MV-4-11 (cell line): ENCODE measurements at places on chromosomes 2 and 18.

DNA sequence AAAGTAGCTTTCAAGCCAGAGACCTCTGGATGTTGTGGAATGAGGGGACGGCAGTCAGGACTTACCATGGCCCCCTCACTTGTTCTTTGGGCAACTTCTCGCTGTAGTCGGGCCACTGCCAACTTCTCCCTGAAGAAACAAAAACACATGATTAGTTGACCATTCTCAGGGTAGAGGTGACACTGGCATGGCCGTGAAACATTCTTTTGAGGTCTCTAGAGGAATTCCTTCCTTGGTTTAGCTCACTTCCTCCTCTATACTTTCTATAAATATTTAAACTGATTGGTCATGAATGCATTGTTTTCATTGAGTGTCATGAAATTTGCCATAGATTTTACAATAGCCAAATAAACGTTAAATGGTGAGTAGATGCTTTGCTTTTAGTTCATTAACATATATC lies 354.6 kb downstream of the NCKAP5 start:
- DNase-seq = no peak

- DNase-seq = no peak
Measured at GRCh38 chr2:219060821-219061791, at the start of gene IHH. Gene IHH (minus strand): TSS chr2:219060921. CDS start chr2:219060467, 454 bp downstream.

GRCh38 chr2:26088038-26088643 lies 54.3 kb downstream of the RAB10 start:
- DNase-seq = peak; percentile 26

- DNase-seq = peak; percentile 65
Measured at GRCh38 chr2:161085149-161085548, 75.1 kb upstream of the TANK start.

DNA sequence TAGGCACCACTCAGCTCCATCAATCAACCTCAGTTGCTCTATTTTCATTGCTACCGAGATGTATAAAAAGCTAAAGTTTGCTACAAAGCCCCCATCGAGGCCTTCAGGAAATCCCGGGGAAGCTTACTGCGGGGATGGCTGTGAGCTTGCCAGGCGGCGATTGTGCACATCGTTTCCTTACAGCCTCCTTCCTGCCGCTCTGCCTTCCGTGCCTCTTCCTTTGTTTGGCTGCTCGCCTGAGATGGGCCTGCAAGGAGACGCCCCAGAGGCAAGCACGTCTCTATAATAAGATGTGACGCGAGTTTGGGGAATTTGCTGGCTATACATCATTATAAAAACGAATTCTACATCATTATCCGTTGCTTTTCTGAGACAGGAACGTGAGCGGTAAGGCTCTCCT lies 41.6 kb downstream of the DHRS9 start:
- no peak for DNase-seq

DNA sequence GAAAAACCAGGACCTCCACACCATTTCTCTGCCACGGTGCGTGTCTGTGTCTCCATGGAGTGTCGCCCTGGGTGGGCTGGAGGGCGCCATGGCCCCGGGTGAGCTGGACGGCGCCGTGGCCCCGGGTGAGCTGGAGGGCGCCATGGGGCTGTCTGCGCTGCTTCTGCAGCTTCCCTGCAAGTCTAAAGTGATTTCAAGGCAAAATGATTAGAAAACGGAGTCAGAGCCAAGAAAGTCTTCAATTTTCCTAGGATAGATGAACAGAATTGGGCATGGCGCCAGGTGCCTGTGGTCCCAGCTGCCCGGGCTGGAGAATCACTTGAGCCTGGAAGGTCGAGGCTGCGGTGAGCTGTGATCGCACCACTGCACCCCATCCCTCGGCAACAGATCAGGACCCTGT lies 27.7 kb upstream of the NFATC1 start:
- DNase-seq = no peak

DNA sequence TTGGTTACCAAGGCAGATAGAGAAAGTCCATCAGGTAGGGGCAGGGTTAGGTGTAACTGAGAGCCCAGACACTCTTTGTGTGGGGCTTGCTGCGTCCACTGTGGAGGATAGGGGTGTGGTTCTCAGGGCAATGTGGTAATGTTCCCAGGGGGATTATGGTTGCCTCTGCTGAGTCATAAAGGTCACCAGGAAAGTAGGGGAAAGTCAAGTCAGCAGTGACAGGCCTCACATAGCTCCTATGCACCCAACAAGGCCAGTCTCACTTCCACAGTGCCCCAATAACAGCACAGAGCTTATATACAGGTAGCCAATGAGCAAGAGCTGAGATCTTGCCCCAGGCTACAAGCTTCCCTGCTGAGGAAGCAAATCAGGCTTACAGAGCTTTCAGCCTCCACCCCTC lies 1438.0 kb upstream of the ZEB2 start:
- DNase-seq = peak; percentile 29

DNA sequence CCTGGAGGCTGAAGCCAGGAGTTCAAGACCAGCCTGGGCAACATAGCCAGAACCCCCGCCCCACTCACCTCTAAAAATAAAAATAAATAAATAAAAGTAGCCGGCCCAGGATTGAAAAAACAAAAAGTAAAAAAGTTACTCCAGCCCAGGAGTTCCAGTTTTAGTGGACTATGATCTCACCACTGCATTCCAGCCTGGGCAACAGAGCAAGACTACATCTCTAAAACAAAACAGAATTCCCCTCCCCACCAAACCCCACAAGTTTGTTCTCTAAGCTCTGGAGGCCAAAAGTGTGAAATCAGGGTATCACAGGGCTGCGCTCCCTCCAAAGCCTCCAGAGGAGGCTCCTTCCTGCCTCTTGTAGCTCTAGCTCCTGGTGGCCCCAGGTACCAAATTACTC lies 1.7 kb downstream of the D2HGDH start:
- no peak for DNase-seq

DNA sequence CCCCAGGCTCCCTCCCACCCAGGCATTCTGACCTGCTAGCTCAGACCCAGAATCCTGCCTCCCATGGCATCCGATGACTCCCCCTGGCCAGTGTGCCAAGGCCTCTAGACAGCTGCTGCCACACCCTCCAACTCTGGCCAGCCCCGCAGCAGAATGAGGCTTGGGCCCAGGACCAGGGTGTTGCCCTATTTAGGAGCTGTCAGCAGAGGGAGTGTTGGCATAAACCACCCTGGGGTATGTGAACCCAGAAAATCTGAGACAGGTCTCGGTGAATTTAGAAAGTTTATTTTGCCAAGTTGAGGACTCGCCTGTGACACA lies 134.3 kb downstream of the KLHL29 start:
- DNase-seq = no peak

DNA sequence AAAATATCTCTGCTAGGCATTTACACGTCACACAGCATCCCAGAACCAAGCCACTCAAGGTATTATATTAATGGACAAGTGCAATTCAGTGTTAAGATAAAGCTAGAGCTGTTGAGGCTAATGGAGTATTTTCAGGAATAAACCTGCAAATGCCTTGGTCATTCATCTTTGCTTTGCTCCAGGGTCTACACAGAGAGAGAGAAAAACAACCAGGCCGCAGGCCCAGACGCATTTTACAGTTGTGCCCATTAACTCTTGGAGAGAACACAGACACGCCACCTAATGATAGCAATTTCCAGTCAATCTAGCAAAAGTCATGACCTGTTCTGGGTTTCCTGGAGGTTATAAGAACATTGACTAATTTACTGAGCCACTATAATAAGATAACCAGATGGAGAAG lies 829.3 kb downstream of the LRRTM4 start:
- DNase-seq = no peak

DNA sequence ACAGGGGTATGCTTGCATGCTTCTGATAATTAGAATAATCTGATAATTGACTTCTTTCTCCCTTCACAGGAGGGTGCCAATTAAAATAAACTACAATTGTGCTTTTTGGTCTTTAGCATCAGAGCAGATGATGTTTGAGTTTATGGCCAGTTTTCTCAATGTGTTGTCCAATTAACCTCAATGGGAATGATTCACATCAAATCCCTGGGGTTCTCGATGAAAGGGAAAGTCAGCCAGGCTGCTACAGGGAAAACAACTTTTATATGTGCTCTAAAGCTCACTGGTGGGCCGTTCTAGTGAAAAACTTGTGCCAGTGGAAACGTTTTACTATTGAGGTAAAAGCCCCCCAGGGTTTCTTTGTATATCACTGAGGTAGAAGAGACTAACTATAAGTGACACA lies 887.3 kb upstream of the CRIM1 start:
- DNase-seq = no peak

DNA sequence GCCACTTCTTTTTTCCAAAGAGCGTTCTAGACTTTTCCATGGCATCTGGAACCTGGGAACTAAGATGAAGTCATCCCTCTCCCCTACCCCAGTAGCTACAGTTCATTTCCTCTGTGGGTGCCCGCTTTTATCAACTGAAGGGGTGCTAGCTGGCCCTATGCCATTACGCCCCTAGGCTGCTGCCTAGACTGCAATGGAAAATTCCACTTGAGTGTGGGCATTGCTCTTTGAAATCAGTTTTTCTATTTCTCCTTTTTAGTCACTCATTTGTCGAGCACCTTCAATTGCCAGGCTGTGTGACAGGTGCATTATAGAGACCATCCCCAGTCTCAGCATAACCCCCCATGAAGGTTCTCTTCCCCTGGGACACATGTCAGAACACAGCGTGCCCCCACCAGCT lies 7.3 kb downstream of the TEX51 start:
- DNase-seq = no peak

GRCh38 chr2:61157371-61158003 lies 4.5 kb upstream of the C2orf74 start:
- DNase-seq = no peak

- DNase-seq = no peak
Measured at GRCh38 chr2:30790879-30791278, 16.4 kb downstream of the CAPN13 start.

- DNase-seq = no peak
Measured at GRCh38 chr2:233047667-233048066, 12.5 kb upstream of the INPP5D start.

DNA sequence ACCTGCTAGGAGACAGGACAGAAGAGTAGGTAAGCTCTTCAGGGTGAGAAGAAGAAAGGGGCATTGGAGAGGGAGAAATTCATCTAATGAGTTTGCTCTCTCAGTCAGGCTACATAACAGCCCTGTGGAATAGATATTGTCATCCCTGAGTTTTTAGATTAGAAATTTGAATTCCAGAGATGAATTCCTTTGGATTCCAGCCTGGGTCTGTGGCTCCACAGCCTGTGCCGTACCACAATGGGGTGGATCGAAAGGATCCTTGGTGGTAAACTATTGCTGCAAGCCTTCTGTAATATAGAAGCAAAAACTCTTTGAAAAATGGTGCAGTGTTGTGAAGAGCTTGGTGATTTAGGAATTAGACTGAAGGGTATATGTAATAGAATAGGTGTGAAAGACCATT lies 21.0 kb downstream of the MYO1B start:
- no peak for DNase-seq

GRCh38 chr2:55401124-55401523 lies 18.5 kb downstream of the CCDC88A start:
- DNase-seq = no peak

DNA sequence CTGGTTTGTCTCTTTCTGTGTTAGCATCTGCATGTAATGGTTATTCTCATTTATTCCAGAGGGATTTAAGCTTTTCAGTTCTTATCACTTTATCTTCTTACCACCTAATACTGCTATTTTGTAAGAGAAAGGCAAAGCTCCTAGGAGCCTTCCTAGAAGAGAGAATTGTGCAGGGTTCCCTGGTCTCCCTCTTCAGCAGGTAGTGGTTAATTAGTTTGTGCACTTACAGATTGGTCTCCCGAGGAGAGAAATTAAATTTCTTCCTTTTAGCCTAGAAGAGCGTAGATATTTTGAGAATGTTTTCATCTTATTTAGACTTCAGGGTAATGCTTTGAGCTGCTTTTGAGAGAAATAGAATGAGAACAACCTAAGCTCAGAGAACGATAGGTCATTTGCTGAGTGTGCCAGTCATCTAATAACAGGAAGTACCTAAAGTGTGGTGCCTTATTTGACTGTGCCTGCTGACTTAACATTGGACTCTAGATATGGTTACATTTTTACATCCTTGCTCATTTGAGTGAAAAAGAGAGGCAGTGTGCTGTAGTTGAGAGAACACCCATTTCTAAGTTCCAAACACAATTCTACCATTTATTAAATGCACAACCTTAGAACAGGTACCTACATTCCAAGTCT lies 651.4 kb downstream of the STK39 start:
- no peak for DNase-seq

GRCh38 chr2:166068981-166069380 lies 58.8 kb downstream of the SCN1A start:
- no peak for DNase-seq

DNA sequence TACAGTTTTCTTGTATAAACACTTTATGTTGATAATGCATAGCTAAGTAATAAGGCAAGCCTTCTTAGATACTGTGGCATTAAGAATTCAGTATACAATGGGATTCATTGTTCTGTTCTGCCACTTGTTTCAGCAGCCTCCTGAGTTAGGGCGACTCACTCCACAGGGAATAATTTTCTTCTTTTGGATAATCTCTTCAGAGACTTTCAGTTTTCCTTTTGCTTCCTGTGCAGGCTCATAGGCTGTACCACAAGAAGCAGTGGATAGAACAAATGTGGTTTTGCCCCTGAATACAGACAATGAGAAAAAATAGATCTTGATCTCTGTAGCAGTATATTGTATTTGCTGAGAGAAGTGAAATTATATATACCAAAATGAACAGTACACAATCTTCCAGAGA lies 298.0 kb downstream of the ZNF407 start:
- DNase-seq = peak; percentile 24

DNA sequence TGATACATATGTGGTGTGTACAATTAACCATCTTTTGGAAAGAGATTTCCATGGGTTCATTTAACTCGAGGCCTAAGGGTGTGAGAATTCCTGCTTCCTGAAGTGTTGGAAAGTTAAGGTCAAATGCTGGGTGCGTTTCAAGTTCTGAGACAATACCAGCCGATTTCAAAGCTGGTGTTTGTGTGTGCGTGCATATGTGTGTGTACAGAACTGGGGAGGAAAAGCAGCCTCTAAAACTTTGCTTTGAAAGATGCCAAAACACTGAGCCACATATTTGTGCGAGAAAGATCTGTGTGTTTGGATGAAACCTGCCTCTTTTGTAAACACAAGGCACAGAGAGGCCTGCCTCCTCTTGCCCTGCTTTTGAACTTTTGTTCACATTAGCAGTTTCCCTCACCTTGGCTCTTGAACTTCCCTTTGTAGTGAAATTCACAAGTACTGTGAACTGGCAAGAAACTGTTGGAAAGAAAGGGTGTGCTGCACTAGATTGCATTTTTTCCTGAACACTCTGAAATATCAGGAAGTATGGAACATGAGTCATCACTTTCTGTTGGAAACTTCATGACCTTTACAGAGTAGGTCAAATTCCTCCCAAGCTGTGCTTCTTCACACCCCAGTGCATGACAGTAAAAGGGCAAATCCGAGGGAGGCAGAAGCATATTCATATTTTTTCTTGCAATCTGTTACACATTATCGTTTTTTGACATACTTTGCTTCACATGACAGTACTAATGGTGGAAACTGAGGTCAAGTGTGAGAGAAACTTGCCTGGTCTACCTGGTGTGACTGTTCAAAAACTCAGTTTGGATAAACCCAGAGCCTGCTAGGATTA lies 20.0 kb upstream of the CAVIN2 start:
- peak; percentile 23 for DNase-seq

DNA sequence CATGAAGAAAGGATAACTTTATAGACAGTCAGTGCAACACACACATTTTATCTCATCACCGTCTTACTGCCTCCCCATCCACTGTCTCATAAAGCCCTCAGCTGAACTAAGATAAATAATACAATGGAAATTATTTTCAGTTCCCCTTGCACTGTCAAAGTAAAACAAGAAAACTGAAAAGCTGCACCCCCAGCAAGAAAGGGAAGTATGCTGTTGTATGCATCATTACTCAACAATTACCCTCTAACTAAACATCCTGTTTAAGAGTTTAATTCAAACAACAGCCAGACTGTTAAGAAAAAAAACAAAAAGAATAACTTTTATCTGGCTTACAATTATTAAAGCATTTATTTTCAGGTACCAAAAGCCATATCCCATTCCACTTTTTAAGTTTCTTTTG lies 25.0 kb downstream of the MPPE1 start:
- peak; percentile 95 for DNase-seq
